Spinal cord (tissue), 10 donors: ENCODE measurements at places on chromosomes 16 and 17.
A peak's percentile ranks its signal among the peaks of the same experiment; 100 is the strongest.

GRCh38 chr17:65228734-65229620 lies 91.8 kb downstream of the RGS9 start:
- DNase-seq = no peak

DNA sequence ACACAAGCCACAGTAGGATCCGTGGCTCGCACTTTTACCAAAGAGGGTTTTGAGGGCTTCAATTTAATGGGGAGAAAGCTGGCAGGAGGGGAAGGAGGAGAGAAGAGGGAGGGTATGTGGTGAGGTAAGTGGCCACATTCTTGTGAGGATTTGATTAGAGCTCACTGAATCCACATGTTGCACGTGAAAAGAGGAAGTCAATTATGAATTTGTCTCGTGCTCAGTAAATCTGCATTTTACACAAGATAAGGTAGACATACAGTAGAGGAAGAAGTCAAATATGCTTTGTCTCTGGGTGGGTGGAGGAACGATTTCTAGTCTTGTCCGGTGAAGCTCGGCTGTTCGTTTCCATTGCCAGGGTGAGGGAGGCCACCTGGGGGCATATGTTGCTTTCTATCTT lies 862 bp downstream of the ZNF232 start:
- DNase-seq = no peak

GRCh38 chr17:83179811-83180210 lies 100.4 kb downstream of the METRNL start:
- DNase-seq = no peak

DNA sequence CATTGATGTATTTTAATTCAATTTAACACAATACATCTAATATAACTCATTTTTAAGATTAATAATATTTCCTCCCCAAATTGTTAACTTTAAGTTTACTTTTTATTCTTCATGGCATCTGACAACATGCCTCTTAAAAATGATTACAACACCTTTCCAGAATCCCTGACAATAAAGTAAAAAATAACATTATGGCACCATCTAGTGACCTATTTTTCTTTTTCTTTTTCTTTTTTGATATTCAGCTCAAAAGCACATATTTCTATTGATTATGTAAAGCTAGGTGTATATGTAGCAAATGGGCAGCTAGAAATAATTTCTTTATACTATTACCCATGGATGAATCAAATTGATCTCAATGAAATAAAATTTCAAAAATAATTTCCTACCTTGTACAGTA lies 834.3 kb upstream of the CDH8 start:
- peak; percentile 28 for DNase-seq

GRCh38 chr16:1820096-1820945 lies 6.3 kb downstream of the HAGH start:
- no peak for DNase-seq

- DNase-seq = no peak
Measured at GRCh38 chr16:30124985-30125379, 2.0 kb upstream of the MAPK3 start.

- no peak for DNase-seq
Measured at GRCh38 chr16:74623839-74624235, 16.9 kb upstream of the GLG1 start.

DNA sequence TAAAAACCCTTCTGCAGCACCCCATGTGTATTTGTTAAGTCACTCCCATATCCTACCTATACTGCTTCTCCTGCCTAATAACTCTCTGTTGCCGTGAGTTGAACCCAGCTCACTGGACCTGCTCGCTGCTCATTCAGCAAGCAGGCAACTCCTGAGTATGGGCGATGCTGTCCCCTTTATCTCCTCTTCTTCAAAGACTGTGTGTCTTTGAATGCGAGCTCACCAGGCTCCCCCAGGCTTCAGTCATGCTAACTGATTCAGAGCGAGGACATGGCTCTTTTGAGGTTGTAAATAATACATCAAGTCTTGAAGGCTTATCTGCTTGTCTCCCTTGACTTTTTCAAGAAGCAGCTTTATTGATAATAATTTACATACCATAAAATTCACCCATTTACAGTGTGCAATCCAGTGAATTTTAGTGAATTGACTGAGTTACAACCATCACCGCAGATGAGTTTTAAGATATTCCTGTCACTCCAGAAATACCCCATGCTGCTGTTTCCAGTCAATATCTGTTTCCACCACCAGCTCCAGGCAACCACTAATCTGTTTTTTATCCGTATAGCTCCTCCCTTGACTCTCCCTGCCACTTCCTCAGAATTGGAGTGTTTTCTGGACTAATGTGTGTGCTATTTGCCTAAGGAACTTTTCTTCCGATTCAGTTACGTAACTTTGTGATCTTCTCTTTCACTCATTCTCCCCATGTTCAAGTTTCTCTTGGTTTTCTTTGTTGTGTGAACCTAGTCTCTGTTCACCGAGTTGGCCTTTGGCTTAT lies 132.2 kb downstream of the SPECC1 start:
- DNase-seq = no peak

DNA sequence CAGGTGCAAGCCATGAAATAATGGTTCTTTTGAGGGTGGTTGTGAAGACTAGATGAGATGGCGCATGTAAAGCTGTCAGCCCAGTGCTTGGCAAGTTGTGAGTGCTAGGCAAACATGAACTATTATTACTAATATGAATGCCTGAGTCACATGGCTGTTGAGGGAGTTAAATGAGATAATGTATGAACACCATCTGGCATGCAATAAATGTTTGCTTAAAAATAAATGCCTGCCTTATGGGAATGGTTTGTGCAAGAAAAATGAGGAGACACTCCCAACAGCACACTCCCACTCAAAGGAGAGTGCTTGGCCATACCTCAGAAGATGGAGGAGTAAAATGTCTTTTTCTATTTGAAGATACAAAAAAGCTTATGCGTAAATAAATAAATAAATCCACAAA lies 3.6 kb downstream of the MAPK3 start:
- DNase-seq = peak; percentile 8

DNA sequence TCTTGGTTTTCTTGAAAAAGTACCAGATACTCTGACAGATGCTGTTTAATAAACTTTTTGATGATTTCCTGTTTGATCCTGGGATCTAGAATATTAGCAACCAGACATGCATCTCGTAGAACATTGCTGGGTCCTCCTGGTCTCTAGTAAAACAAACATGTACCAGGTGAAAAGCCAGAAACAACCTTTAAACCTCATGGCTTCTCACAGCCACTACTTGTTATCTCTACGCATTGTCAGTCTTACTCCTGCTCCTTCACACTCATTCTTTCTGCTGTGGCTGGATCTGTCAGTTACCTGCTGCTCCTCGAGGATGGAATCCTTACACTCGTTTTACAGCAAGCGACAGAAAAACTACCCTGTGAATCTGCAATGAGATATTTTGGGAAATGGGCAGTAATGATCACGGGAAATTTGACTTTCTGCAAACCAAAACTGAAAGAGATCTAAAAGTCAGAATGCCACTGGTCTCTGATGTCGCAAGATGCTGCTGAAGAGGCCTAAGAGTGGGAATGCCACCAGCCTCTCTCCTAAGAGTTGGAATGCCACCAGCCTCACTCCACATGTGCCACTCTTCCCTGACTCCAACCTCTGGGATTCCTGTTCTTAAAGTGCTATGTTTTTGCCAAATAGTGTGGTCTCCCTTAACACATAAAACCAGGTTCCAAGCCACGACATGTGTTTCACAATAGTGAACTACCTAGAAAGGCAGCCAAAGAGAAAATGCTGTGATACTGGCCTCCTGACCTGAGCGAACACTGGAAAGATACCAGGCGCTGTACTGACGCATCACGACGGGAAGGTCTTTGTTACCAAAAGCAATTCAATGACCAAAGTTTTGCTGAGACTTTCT lies 86.3 kb downstream of the VPS53 start:
- no peak for DNase-seq

- peak; percentile 61 for DNase-seq
Measured at GRCh38 chr16:9934723-9935508, 247.3 kb downstream of the GRIN2A start.

DNA sequence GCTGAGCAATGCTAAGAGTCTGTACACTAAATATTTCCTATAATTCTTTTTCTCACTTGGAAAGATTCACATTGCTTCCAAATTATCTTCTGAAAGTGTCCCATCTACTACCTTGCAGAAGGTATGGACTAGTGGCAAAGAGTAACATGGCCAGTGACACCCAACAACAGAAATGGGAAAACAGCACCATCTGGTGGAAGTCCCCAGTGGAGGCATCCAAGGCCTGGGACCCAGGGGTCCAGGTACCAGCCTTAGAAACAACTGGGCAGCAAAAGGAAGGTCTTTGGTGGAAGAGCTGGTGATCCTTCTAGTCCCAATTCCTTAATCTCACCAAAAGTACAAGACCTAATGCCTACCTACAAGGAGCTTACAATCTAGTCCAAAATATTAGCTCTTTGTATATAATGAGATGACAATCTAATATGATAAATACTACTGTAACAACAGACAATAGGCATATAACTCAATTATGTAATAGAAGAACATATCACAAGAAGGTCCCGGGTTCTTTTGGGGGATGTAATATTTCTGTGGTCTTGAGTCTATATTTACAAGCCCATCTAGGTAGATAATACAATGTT lies 55.3 kb downstream of the SKAP1 start:
- DNase-seq = no peak

DNA sequence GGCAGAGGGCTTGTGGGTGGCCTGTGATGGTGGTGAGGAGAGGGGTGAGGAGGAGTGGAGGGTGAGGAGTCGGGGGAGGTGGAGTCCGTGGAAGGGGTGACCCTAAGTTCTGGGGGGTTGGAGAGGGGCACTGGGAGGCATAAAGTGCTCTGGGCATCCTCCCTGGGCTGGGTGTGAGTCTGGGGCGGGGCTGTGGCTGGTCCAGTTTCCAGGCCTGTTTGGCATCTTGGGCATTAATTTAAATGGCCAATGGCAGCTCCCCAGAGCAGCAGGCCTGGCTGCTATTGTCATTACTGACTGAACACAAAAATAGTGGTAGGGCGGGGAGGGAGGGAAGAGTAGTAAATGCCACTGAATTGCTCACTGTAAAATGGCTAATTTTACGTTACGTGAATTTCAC lies 7.7 kb upstream of the ARHGAP23 start:
- no peak for DNase-seq

GRCh38 chr16:5041600-5042133 lies 7.9 kb upstream of the NAGPA start:
- no peak for DNase-seq

DNA sequence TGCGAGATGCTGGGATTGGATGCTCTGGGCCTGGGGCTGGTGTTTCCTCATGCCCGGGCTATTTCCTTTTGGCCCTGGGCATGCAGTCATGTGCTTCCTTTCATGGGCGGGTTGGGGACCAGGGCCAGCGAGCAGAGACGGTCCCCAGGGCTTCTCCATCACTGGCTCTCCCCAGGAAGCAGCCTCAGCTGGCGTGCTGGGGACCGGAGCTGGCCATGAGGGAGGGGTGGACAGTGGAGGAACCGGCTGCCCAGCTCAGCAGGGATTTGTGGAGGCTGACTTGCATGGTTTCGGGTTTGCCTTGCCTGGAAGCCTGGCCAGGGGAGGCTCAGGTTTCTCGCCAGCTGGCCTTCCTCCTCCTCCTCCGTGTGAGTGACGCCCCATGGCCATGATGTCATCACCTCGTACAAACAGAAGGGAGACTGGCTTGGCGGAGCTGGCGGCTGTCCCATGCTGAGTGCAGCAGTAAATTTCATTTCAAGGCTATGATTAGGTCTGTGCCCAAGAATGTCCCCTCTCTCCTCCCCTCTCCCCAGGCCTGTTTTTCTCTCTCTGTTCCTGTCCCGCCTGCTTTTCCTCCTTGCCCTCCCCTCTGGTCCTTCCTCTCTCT lies 8.9 kb upstream of the TIMP2 start:
- no peak for DNase-seq

GRCh38 chr16:57166951-57167350 lies 18.9 kb downstream of the PSME3IP1 start:
- DNase-seq = no peak

GRCh38 chr16:10323528-10323869 lies 62.4 kb upstream of the ATF7IP2 start:
- DNase-seq = no peak

GRCh38 chr17:5813357-5813756 lies 229.0 kb upstream of the NLRP1 start:
- DNase-seq = no peak

DNA sequence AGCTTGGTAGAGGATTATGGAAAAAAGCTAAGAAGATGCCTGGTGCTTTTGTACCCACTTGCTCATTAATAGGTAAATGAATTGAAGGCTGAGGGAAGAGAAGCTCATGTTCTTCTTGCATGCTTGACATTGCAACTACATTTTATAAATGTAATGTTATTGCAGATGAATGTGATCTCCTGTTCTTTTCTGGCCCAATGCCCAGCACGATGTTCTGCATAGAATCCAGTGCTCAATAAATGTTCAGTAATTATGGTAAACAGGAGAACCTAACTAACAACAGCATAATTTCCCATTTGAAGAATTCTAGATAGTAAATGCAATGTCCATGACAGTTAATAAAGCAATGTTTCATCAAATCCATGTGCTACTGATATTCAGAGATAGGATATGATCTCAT lies 638.2 kb upstream of the SOX9 start:
- DNase-seq = no peak

GRCh38 chr17:58336456-58337209 lies 8.0 kb upstream of the TSPOAP1 start:
- DNase-seq = no peak

DNA sequence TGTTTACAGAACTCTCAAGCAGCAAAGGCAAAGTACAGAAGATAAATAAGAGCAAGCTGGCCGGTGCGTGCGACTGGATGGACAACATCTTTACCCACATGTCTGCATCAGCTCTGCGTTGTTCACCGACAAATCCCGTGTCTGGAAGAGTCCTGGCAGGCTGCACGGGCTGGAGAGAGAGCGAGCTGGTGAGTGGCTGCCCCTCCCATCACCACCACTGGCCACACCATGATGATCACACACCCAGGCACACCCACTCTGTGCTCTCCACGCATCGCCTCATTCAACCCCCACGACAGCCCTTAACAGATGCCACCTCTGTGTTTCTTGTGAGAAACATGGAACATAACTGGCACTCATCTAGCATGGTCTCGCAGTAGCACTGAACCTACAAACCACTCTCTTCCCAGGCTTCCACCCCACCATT lies 59.2 kb downstream of the ANKRD11 start:
- no peak for DNase-seq

DNA sequence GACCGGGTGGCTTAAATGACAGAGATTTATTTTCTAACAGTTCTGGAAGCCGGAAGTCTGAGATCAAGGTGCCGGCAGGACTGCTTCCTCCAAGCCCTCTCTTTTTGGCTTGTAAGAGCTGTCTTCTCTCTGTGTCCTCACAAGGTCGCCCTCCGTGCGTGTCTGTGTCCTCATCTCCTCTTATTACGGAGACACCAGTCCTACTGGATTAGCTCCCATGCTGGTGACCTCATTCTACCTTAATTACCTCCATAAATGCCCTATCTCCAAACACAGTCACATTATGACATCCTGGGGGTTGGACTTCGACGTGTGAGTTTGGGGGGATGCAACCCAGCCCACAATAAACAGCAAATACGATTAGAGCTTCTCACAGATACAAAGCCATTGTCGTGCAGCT lies 161.5 kb downstream of the FOXL1 start:
- no peak for DNase-seq

DNA sequence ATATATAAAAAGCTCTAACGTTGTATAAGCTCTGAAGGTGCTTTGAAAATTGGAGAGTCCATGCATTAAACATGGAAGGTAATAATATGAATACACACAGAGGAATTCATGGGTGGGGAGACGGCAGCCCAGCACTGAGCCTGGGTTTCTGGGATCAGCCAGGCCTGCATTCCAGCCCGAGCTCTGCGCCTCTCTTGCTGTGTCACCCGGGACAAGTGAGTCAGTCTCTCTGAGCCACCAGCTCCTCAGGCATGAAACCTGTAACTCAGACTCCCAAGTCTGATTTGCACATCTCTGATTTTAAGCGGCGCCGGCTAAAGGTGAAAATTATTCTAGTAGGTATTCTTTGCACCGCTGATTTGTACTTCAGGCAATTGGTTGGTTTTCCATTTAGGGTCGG lies 238.8 kb downstream of the MRTFB start:
- no peak for DNase-seq
